ENCODE measurements at places on chromosomes 1 and 21. TPM values are rescaled to one million over a fixed set of nuclear protein-coding genes. Genes with fewer than 3 reads are reported as not detected.

The DCDC2B gene
- not detected for total RNA-seq

The ARHGEF10L gene
- 3.3 TPM for total RNA-seq

The TMEM240 gene
- total RNA-seq = 6.8 TPM

DNA sequence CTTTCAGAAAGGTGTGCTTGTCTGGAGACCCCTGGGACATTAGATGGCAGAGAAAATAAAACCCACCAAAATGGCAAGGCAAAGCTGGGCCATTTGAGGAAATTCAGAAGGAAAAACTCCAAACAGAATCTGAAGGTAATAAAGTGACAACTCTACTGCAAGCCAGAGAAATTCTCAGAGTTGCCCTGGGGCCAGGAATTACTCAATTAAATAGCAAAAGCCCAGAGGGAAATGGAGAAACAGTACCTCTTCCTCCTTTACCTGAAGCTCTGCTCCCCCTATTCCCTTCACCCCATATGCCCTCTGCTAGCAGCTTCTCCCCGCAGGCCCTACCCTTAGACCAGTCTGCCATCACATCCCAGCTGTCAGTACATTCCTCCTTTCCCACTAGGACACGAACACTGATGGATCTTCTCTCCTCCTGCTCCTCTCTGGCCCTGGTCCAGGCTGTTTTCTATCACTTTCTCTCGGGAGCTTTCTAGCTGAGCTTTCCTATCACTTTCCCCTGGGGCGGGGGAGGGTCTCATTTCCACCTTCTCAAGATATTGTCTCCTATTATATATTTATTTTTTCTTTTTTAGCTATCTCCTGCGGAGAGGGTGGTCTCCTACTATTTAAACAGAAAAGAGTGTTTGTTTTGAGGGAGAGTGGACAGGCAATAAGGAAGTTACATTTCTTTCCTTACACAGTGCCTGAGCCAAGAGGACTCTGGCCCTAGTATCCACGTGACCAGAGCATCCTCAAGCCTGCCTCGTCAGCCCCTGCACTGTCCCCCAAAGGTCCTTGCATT is 47.7 kb upstream of the RBM15 start:
- H3K27me3 ChIP-seq = no peaks in the 10 kb centered on the region
- H3K36me3 ChIP-seq = no peaks in the 10 kb centered on the region
- H3K4me1 ChIP-seq = no peaks in the 10 kb centered on the region

DNA sequence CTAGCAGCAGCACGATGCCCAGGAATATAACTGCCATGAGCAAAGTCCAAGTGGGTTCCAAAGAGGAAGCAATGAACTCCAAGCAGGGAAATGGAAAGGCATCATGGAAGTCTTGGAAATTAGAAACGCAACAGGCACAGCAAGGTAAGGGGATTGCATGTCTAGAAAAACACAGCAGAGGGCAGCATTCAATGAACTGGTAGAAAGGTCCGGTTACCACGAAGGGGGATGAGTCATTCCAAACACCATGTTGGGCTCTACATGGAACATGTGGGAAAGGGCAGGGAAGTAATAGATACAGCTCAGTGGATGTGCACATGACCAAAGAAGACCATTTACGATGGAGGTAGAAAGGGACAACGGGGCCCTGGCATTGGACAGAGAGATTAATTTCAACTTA is 36.4 kb downstream of the RXRG start:
- H3K4me1 ChIP-seq = no peaks in the 10 kb centered on the region
- no peak overlapping the region for H3K4me3 ChIP-seq
- no peaks in the 10 kb centered on the region for H3K36me3 ChIP-seq
- peak; percentile 66 for DNase-seq

- peaks cover 22% of the 10 kb centered on the region for H3K36me3 ChIP-seq
- H3K27ac ChIP-seq = peak overlapping the region; percentile 94
- H3K4me3 ChIP-seq = peak overlapping the region; percentile 62
- no peaks in the 10 kb centered on the region for H3K27me3 ChIP-seq
- H3K4me1 ChIP-seq = peaks cover 10% of the 10 kb centered on the region
These were observed 1.1 kb downstream of the CTPS1 start for GRCh38 chr1:40980453-40981121.

- no peak overlapping the region for H3K27ac ChIP-seq
- H3K4me3 ChIP-seq = no peak overlapping the region
- DNase-seq = no peak
- no peaks in the 10 kb centered on the region for H3K27me3 ChIP-seq
These were observed 10.7 kb upstream of the ERO1B start for GRCh38 chr1:236292425-236292824.

DNA sequence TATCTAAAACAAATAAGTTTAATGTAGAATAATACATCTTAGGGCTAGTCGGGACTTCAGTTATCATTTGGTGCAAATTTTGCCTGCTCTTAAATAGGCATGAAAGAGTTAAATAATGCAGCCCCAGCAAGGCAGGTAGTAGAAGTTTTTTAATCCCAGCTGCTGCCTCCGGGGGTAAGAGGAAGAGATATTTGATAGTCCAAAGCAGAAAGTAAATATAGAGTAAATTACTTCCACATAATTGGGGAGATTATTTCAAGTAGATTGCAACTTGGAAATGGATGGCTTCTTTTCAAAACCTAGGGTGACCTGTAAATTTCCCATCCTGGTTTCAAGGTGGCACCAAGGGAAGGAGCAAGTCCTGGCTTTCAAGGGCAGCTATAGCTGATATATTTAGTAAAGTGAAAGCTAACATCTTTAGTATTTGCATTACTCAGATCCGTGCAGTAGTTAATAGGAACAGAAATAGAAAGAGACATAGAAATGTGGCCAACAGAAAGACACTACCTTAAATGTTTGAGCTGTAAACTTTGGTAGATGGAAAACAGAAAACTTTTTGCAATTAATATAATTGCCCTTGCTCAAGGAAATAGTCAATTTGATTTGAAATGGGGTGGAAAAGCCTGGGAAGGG is 109.1 kb downstream of the LMO4 start:
- no peaks in the 10 kb centered on the region for H3K27me3 ChIP-seq
- H3K27ac ChIP-seq = no peak overlapping the region
- no peak overlapping the region for H3K4me3 ChIP-seq
- no peaks in the 10 kb centered on the region for H3K36me3 ChIP-seq

Data from A673 (cell line).